Spleen (tissue), 13 donors: ENCODE measurements at places on chromosomes 3 and 15. TPM values are rescaled to one million over a fixed set of nuclear protein-coding genes. Genes with fewer than 3 reads are reported as not detected.

GRCh38 chr15:58517682-58518525 lies 86.1 kb downstream of the LIPC start:
- no peaks in the 10 kb centered on the region for H3K27me3 ChIP-seq
- H3K4me1 ChIP-seq = peaks cover 85% of the 10 kb centered on the region
- H3K27ac ChIP-seq = peak overlapping the region; percentile 75
- H3K36me3 ChIP-seq = no peaks in the 10 kb centered on the region

DNA sequence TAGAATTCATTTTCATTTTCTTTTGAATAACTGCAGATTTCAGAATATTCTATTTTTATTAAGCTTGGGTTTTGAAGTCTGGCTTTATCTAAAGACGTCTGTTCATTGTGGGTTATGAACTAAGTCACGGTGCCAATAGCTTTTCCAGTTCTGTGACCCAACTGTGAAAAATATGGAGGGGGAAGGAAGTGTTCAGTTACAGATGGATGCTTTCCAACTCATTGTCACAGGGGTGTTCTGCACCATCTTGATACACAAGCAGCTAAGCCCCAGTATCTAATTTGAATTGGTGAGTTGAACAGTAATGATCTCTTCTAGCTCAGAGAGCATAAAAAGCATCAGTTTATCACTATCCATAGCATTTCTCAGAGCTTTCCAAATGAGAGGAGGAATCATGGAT lies 710.6 kb downstream of the EDEM1 start:
- no peaks in the 10 kb centered on the region for H3K36me3 ChIP-seq
- no peaks in the 10 kb centered on the region for H3K27me3 ChIP-seq
- H3K4me3 ChIP-seq = no peak overlapping the region

- H3K27ac ChIP-seq = peak overlapping the region; percentile 65
- H3K27me3 ChIP-seq = no peaks in the 10 kb centered on the region
- H3K36me3 ChIP-seq = no peaks in the 10 kb centered on the region
Measured at GRCh38 chr3:48555231-48555948, 1.2 kb downstream of the PFKFB4 start.

The LSAMP gene
- 1.4 TPM for total RNA-seq

DNA sequence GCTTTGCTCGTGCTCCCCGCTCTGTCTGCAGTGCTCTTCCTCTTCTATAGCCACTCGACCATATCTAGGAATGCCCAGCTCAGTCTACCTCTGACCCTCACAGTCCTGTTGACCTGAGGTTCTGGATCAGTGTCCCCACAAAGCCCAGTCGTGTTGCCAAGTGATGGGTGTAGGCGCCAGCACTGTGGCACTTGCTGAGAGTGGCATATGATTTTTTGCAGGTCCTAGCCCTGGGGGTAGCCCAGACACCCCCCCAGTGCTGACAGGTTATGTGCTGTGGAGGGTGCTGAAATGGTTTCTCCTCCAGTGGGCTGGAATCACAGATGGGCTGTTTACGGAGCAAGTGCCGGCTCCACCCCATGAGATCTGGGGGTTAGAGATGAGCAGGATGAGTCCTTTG lies 32.5 kb downstream of the ACAD9 start:
- no peak overlapping the region for H3K4me3 ChIP-seq
- no peaks in the 10 kb centered on the region for H3K4me1 ChIP-seq
- peaks cover 92% of the 10 kb centered on the region for H3K36me3 ChIP-seq
- H3K27me3 ChIP-seq = no peaks in the 10 kb centered on the region
- no peak for DNase-seq
